Kasumi-1 (cell line): ENCODE measurements at places on chromosomes 1 and 21.

- peak; percentile 92 for DNase-seq
Measured at GRCh38 chr1:212794561-212795014, 2.9 kb downstream of the TATDN3 start.

DNA sequence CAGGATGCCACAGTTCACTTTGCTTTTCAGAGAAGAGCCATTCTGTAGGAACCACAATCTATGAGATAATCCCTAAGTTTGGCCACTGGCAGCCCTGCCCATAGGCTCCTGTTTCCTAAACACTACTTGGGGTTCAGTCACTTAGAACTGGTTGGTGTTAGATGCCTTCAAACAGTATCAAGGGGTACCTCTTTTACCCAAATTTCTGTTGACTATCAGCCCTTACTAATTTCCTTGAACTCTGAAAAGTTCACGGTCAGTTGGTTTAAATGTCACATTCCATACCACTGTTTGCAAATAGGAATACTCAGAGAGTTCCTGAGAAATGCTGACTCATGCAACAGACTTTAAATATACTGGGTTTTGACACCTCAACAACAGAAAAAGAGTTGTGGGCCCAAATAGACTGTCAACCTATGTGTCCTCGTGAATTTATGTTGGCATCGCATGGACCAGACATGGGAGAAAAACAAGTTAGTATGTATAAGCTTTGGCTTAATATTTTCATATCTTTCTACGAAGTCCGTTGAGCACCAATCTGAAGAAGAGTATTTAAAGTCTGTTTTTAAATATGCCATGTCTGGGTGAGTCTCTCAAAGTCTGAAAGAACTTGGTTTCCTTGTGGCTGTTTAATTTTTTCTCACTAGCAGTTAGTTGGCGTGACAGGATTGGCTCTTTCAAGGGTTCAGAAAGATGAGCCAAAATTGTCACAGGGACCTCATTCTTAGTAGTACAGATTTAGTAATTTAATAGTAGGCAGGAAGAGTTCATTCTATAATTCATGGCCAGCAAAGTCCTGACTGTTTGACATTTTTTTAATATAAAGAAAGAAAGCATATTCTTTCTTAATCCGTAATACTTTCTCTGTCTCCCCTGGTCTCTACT lies 56.5 kb upstream of the ZNF326 start:
- DNase-seq: no peak

DNA sequence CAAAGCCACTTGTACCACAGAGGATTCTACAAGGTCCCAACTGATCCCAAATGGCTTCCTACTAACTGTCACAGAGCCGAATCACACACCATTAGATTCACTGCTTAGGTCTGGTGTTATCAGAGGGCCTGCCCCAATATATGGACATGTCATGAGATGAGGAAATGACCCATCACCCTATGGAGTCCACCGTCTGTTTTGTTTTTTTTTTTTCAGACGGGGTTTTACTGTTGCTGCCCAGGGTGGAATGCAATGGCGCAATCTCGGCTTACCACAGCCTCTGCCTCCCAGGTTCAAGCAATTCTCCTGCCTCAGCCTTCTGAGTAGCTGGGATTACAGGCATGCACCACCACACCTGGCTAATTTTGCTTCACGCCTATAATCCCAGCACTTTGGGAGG lies 83.8 kb upstream of the ETS2 start:
- no peak for DNase-seq

GRCh38 chr1:205748403-205749233 lies 1.4 kb downstream of the NUCKS1 start:
- DNase-seq: peak; percentile 70

GRCh38 chr1:67791686-67792085 lies 41.6 kb downstream of the GNG12 start:
- DNase-seq: no peak

DNA sequence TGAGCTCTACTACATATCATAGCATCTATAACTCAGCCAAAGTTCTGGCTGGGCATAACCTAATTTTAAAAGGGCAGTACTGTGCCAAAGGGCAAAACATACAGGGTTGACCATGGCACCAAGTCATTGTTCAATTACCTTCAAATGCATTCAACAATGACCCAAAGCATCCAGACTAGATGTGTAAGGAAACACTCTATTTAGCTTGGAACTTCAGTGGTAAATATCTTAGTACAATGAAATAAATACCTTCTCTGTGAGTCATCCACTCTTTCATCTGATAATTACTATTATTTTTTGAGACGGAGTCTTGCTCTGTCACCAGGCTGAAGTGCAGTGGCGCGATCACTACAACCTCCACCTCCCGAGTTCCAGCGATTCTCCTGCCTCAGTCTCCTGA lies 70.0 kb downstream of the NVL start:
- no peak for DNase-seq

GRCh38 chr21:35390013-35390776 lies 341.1 kb upstream of the RUNX1 start:
- DNase-seq: no peak

- DNase-seq: peak; percentile 93
Measured at GRCh38 chr1:86616871-86617270, 70.0 kb downstream of the CLCA4 start.

DNA sequence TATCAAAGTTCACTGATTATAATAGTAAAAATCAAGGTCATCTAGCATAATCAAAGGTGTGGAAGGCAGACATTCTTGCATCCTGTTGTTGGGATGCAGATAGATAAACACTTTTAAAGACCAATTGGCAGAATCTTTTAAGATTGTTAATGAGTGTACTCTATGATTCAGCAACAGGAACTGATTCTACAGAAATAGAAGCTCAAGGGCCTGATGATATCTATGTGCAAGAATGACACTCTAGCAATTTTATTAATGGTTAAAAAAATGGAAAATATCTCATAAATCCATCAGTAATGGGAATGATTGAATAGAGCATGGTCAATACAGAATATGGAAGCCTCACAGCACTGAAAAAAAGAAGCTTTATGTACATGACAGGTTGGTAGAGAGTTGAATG lies 2.2 kb upstream of the ATP1A4 start:
- no peak for DNase-seq

- DNase-seq: no peak
Measured at GRCh38 chr1:205430696-205431305, 8.9 kb upstream of the LEMD1 start.

DNA sequence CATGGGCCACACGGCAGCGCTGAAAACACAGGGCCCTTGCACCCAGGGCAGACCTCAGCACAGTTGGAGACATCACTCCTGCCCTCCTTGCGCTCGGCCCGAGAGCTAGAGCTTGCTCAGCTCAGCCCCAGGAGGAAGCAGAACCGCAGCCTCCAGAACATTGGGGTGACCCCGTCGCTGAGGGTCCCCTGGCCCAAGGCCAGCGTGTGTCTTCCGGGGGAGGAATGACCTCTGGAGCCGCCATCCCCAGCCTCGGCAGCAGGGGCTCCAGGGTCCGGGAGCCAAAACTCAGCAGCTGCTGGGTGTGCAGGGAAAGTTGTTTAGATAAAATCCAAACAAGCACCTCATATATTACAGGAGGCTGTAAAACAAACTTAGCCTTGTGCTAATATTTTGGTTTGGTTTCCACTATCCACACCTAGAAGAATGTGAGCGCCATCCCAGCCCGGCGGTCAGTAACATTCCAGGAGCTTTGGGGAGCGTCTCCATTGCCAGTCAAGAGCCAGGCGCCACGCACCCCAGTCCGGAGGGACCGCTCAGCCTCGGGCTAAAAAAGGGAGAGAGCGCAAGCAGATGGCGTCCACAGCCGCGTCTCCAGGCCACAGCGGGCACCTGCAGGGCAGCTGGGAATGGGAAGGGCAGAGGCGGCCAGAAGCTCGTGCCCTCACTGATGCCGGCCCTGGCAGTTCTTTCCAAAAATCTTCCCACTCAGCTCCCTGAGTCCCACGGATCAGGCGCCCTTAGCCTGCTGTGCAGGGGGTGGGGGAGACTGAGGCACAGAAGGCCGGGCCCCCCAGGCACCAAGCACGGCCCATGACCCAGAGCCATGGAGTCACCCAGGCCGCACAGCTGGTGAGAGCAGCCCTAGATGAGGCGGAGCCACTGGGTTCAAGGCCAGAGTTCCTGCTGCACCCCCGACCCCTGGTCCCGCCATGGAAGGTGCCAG lies 52.0 kb downstream of the SLX9 start:
- no peak for DNase-seq

- no peak for DNase-seq
Measured at GRCh38 chr21:45353200-45353599, 51.8 kb upstream of the COL18A1 start.

DNA sequence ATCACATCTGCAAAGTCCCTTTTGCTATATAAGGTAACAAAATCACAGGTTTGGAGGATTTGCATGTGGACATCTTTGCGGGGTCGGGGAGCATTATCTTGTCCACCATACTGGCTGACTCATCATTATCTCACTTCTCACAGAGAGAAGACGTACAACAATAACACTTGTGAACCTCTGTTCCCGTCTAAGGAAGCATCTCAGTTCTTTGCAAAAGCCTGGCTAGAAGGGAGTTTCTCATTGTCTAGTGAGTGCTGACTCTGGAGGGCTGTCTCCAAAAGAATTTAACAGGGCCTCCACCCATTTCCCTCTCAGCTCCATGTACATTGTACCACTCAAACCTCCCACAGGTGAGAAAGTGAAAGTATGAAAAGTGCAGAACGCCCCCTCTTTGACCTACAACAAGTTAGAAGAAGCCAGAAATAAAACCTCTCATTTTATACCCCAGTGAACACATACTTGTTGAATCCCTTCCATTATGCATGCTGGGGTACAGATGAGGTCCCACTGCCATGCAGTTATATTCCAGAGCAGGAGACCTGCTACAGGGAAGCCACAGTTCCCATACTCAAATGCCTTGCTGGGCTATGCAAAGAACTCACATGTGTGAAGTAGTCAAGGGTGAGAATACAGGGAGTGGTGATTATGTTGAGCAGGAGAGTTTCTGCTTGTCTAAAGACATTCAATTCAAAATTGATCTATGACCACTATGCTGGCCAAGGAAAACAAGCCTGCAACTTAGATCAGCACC lies 121.7 kb upstream of the PRDX6 start:
- DNase-seq: no peak

DNA sequence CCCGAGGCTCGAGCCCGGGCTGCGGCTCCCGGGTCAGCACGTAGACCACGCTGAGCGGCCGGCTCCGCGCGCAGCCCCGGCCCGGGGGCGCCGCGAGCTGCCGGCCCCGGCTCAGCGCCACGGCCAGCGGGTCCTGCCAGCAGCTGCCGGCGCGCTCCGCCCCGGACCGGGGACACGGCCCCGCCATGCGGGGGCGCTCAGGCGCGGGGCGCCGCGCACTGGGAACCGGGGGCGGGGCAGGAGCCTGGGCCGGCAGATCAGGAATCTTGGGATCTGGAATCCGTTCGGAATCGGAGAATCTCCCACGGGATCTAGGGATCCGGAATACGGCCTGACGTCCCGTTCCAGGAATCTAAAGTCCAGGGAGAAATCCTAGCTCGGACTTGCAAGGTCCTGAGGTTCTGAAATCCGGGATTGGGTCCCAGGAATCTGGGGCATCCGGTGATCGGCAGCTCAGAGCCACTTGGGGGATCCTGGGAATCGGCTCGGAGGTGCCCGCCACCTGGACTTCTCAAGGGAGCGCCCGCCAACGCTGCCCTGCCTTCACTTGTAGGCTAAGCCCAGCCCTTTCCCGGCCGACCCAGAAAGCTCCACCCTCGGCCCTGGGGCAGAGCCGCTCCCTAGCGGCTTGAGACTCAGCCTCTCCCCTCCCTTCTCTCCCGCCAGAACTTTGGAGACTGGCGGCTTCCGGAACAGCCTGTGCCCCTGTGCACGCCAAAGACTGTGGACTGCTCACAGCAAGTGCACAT lies at the start of gene MAP3K6:
Gene MAP3K6 (minus strand): TSS at position 551 of the 749 bp plus-strand sequence. CDS start 364 bp downstream, at position 187.
- DNase-seq: peak; percentile 76

GRCh38 chr1:242784084-242784483 lies 259.6 kb upstream of the PLD5 start:
- DNase-seq: no peak

GRCh38 chr1:10680487-10680886 lies 116.0 kb downstream of the CASZ1 start:
- no peak for DNase-seq
